ENCODE measurements at places on chromosomes 7 and 10.

GRCh38 chr10:128001363-128001745 lies 94.5 kb downstream of the PTPRE start:
- no peak for DNase-seq

DNA sequence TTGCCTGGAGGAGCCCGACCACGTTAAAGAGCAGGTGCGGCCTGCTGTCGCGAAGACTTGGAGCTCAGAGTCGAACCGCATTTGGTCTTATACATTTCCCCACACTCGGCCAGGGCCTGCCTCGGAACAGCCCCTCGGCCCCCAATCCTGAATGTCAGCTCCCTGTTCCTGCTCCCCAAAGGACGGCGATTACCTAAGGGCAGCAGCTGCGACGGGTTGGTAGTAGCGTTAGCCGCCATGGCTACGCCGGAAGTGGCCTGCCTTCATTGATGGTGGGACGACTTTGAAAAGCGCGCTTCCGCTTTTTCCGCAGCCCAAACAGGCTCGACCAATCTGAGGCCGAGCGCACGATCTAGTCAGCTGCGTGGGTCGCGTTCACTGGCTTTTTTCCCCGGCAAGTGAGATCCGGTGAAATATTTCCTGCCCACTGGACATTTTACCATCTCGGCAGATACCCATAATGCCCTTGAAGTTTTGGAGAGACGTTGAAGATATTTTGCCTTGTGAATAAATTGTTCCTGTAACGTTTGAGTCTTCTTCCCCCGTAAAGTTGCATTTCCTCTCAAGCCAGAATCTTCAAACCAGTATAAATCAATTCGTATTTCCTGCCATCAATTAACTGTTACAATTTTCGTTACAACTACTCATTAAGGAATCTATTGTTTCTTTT lies at the start of gene LSM5:
LSM5 (minus strand) TSS at position 254 of the 670 bp plus-strand sequence; CDS start at position 239, 15 bp downstream.
- DNase-seq = peak; percentile 83

- no peak for DNase-seq
These were observed 428.4 kb upstream of the KLF6 start for GRCh38 chr10:4213441-4213840.

DNA sequence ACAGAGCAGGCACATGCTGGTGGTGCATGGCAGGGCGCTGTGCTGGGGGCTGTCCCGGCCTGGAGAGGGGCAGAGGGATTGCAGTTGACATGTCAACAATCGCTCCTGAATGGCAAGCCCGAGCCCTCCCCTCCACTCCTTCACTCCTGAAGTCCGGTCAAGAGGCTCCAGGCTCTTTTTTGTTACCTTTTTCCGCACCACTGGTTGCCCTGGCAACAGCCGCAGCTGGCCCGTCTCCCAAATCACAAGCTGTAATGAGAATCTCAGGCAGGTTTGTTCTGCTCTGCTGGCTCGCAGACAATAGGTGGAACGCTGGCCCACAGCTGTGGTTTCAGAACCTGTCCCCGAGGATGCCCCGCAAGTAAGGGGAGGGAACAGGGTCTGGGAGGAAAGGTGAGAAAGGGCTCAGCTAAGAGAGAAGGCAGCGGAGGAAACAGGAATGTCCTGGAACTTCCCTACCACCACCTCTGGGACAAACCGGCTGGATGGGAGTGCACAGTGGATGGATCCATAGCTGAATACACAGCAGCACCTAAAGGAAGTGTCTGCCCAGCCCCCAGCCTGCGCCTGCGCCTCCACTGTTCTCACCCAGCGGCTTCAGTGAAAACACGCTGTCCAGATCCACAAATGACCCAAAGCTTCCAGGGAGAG lies 58.9 kb downstream of the CALML3 start:
- no peak for DNase-seq

DNA sequence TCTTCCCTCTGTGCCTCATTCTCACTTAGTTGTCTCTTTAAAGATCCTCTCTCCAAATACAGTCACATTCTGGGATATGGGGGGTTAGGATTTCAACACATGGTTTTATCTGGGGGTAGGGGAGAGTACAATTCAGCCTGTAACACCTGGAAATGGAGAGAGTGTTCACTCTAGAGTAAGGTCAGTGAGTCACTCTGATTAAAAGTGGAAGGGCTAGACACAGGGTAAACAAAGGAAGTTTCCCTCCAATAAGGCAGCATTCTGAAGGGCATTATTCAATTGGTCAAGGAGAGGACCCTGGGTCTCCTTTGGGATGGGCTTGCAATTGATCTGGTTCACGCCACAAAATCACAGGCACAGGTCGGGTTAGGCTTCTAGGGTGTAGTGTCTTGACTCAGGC lies 232.8 kb upstream of the NPSR1 start:
- DNase-seq = no peak

DNA sequence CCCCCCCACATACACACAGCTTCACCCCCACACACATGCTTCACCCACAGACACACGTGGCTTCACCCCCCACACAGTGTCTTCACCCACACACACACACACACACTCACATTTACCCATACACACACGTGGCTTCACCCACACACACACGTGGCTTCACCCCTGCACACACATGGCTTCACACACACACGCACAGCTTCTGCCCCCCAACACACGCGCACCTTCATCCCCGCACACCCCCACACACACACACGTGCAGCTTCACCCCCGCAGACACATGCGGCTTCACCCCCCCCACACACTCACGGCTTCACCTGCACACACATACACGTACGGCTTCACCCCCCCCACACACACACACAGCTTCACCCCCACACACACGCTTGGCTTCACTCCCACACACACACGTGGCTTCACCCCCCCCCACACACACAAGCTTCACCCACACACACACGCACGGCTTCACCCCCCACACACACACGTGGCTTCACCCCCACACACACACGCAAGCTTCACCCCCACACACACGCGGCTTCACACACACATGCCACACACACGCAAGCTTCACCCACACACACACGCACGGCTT lies 82.4 kb downstream of the NKX6-2 start:
- DNase-seq = no peak

- no peak for DNase-seq
These were observed 5.4 kb upstream of the ZMYND11 start for GRCh38 chr10:129810-130209.

GRCh38 chr10:80132299-80133139 lies at the start of gene PLAC9:
Gene PLAC9 (plus strand): TSS chr10:80132730. CDS start chr10:80132763, 33 bp downstream.
- DNase-seq = no peak

GRCh38 chr10:83990126-83990525 lies 149.2 kb upstream of the GHITM start:
- DNase-seq = no peak

DNA sequence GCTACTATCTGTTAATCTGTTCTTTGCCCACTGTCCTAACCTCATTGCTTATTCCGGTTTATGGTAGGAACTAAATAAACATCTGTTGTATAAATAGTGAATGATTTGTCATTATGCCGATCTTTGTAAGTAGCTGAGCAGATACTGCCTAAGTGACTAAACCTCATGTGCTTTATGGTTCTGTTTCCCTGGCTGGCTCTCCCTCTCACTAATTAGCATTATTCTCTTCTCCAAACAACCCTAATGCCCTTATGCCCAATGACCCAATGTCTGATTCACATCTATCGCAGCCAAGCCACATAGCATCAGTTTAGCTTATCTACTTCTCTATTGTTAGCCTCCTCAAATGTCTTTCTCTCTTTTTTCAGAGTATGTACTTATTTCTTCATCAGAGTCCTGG lies 462.3 kb upstream of the POT1 start:
- DNase-seq = no peak

- DNase-seq = no peak
These were observed 86.2 kb downstream of the ITIH5 start for GRCh38 chr10:7580520-7580919.

- no peak for DNase-seq
These were observed 29.1 kb upstream of the NDST2 start for GRCh38 chr10:73840403-73841060.

- no peak for DNase-seq
These were observed 480.2 kb downstream of the KCNMA1 start for GRCh38 chr10:77157248-77158019.

DNA sequence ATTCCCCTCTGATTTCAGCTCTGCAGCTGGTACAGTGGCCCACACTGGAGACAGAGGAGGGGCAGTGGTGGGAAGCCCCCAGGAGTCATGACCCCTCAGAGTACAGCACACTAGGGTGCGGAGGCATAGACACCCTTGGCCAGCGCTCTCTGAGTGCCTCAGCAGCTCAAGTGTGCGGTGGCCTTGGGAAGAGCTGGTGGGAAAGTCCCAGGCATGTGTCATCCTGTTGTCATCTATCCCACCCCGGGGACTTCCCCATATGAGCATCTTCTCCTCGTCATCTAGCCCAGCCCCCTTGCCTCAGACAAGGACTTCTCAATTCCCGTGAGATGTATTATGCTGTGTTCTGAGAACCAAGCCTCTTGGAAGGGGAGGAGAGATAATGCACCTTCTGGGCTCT lies 15.6 kb upstream of the PPIF start:
- peak; percentile 81 for DNase-seq

GRCh38 chr10:44636625-44637024 lies 251.7 kb upstream of the CXCL12 start:
- no peak for DNase-seq

- no peak for DNase-seq
These were observed 17.2 kb upstream of the EIF5AL1 start for GRCh38 chr10:79494871-79495705.

DNA sequence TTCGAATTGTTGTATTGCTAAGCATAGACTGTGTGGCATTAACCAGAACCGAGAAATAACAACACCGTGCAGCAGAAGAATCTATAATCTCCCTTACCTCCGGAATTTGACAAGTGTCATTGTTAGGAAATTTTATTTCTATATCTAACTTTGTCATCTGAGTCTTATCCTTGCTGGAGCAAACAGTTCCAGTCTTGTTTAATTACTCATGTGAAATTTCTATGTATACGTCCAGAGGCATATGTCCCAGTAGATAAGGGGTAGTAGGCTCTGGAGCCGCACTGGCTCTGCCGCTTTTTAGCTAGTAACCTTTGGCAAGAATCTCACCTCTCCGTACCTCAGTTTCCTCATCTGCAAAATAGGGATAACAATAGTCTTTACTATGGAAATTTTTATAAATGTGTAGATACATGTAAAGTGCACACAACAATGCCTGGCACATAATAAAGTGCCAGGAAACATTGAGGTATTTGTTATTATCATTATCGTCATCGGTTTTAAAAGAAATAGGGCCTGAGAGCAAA lies 228.6 kb downstream of the VTI1A start:
- no peak for DNase-seq

- no peak for DNase-seq
These were observed 48.9 kb upstream of the GJD4 start for GRCh38 chr10:35555962-35556930.

GRCh38 chr7:158396982-158397862 lies 190.4 kb downstream of the PTPRN2 start:
- no peak for DNase-seq

- DNase-seq = no peak
These were observed 145.3 kb downstream of the DYNC1I1 start for GRCh38 chr7:95917634-95918033.

DNA sequence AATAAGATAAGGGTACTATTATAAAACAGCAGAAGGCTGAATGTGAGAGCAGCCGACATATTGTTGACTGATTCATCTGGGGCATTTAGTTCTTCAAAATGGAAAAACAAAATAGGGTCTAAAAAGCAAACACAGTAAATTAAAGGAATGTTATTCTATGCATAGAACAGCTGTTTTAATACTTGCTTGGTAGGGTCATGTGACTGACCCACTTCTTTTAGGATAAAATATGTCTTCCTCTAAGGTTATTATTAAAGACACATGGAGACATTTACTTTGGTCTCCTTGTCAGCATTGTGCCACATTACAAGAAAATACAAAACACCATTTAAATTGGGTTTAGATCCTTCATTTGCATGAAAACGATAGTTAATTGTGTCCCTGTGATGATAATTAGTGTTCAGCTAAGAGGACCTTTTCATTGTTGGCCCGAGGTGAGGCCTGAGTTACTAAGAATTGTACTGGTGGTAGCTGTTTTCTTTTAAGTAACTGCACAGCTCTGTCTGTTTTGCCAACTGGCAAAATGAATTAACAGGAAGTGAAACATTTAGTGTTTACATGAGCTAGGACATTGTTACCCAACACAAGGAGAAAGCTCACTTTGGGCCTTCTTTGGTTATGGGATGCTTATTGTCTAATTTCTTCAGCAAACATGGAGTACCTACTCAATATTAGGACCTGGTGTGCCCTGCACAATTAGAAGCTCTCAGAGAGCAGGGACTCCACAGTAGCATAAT lies 764.4 kb downstream of the LRMDA start:
- DNase-seq = no peak

GRCh38 chr7:3301449-3301731 lies 338 bp downstream of the SDK1 start:
- DNase-seq = no peak

DNA sequence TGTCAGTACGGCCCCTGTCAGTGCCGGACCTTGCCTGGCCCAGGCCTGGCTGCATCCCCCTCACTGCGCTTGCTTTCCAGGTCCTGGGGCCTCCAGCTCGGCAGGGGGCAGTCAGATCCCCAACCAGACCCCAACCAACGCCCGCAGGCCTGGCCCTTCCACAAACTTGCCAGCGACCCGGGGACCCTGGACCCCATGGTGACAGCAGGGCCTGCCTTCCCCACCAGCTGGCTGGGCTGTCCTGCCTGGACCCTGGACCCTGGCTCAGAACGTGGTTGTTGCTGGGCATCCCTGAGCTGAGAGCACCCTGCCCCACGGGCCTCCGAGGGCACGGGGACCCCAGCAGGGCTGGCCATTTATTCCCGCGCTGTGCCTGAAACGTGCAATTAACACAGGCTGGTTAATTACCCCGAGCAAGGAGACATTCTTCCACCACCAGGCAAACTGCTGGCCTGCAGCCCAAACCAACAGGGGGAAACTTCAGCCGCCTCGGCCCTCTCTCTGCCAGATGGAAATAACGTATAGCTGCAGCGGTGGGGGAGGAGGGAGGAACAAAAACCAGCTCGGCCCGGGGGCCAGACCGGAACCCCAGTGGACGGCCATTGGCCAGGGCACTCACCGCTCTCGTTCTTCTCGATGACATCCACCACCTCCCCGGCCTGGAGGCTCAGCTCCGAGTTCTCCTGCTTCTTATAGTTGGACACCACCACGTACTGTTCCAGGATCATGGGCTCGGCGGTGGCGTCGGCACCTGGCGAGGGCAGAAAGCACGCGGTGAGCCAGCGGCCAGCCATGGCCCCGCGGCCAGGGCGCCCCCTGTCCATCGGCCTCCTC lies 167.1 kb downstream of the NEURL1 start:
- no peak for DNase-seq
